ENCODE measurements at places on chromosomes 1 and 21.

DNA sequence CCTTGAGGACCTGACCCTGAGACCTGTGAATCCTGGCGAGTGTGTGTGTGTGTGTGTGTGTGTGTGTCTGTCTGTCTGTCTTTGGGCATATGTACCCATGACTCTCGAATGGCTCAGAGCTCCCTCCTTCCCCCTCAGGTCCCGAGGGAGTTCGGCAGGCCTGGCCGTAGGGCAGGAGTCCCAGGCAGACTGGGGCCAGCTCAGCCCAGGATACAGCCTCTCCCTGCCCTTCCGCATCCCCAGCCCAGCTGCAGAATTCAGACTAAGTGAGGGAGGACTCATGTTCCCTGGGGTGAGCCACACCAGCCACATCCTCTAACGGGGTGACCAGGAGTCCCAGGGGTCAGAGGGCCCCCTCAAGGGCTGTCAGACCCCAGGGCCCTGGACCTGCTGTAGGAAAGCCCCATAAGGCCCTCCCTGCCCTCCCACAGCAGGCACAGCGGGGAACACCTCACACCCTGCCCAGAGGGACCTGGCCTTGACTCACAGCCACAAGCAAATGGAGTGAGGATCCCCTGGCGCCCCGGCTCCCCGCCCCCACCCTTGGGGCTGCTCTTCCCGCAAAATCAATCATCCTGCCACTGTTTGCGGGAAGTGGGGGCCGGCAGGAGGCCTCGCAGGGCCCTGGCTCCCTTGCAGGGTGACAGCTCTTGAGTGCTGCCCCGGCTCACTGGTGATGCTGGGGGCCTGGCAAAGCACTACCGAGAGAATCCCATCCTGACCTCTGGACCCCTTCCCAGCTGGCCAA lies 101.7 kb upstream of the CASZ1 start:
- no peak for DNase-seq

DNA sequence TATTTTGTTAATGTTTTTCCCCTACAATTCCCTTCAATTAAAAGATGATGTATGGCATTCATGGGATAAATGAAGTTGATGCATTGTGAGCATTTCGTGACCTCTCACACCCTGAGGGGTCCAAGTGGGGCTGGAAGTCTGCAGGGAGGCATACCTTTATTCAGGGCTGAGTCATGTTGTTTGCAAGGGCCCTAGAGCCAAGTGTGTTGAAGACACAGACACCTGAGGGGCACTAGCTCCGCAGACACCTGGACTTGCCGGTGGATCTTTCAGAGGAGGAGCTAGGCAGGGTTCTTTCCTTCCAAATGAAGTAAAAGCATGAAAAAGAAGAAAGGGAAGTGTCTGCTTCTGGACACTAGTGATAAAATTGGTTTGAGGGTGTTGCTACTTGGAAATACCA lies 57.0 kb upstream of the RGS7 start:
- no peak for DNase-seq

DNA sequence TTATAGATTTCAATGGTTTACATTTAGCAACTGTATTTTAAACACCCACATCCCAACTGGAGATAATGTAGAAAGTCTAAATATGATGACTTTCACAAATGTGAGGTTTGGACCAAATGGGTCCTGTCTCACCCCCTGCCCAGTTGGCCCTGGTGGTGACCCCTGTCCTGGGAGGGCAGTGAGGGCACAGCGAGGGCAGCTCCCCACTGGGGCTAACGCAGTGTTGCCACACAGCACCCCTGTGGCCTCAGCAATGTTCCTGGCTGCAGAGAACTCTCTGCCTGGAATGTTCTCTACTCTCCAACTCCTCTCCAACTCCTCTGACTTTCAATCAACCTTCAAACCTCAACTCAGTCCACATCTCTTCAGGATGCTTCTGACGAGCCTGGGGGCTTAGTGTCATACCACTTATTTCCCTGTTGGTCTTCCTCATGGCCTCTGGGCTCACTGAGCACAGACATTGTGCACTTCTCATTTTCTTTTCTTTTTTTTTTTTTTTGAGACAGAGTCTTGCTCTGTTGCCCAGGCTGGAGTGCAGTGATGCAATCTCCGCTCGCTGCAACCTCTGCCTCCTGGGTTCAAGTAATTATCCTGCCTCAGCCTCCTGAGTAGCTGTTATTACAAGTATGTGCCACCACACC lies 25.8 kb downstream of the KCNA10 start:
- DNase-seq: no peak

- DNase-seq: no peak
Observed at GRCh38 chr1:115237507-115237906, 100.5 kb downstream of the NGF start.
